ENCODE measurements at places on chromosomes 7 and 10.

- no peak for DNase-seq
Measured at GRCh38 chr7:97005183-97006054, at the start of gene DLX6. TSS of gene DLX6 (plus strand) at chr7:97005553. CDS start at chr7:97005978, 425 bp downstream.

DNA sequence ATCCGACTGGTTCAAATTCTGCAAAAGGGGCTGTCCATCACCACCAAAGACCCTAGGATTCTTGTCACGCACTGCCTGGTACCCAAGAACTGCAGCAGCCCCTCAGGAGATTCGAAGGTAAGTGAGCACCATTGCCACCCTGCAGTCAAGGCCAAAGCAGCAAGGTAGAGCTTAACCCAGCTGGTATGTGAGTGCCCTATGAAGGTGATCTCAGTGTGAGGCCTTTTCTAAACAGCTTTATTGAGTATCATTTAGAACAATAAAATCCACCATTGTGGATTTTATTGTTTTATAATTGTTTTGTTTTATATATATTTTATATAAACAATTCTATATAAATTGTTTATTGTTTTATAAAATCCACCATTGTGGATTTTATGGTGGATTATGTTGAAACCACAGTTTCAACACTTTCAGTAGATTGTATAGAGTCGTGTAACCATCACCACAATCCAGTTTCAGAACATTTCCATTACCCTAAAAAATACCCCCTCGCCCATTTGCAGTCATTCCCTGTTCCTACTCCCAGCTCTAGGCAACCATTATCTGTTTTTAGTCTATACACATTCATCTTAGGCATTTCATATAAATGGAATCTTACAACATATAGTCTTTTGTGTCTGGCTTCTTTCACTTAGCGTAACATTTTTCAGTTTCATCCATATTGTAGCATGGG, 20.1 kb upstream of the CALU start:
- DNase-seq = no peak

GRCh38 chr7:98365863-98366561, 34.9 kb downstream of the BAIAP2L1 start:
- no peak for DNase-seq

- no peak for DNase-seq
Measured at GRCh38 chr7:146660839-146661238, 544.2 kb downstream of the CNTNAP2 start.

DNA sequence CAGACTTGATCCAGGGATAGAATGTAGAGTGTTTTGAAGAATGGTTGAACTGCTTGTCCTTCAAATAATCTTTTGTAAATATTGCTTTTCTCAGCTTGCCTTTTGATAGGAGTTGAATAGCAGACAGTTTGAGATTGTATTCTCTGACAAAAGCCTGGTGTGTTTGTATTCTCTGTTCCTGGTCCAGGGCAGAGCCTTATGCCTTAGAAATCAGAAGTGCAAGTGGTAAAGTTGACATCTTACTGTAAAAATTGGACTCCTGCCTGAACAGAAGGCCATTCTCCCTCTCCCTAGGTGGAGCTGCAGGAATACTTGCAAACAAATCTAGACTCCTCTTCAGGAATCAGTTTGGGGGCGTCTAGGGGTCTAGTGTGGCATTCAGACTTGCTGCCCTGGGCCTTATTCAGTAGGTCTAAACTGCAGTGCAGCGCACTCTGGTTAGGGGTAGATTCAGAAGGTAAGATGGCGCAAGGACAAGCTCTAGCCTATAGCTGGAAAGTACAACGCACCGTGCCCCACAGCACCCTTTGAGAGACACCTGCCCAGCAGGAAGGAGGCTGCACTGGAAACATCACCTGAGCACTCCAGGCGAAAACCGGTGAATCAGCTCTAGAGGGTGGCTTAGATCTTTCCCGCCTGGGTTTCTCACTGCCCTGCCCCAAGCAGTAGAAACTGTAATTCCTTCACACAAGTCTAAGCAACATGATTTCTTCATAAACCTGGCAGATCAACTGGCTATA, 608.5 kb upstream of the GALNT17 start:
- no peak for DNase-seq

DNA sequence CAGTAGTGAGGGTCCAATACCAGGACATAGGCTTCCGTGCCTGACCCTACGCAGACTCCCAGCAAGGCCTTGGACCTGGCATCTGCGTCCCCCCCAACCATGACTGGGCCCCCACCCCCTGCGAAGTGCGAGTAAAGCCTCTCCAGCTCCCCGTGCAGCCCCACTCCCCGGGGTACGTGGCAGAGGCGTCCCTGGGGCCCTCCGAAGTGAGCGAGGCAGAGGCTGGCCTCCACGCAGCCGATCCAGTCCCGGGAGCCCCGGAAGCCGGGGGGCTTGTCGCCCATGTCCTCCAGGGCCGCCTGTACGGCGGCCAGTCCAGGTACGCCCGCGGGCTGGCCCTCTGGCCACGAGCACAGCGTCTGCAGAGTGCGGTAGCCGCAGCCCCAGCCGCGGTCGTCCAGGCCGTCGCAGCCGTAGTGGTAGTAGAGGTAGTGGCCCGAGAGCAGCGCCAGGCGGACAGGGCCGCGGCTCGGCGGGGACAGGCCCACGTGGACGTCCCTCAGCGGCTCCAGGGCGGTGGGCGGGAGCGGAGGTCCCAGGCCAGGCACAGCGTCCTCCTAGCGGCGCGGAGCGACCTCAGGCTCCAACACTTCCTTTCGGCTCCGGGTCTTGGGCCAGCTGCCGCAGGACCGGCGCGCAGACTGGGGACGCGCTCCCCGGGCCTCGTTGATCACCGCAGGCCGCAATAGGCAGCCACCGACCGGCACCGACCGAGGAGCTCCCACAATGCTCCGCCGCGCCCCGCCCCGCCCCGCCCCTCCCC, at the start of gene UFSP1:
Gene UFSP1 (minus strand): TSS at position 728 of the 763 bp plus-strand sequence. CDS start 444 bp downstream, at position 284.
- DNase-seq = no peak

- no peak for DNase-seq
Measured at GRCh38 chr7:123003539-123004126, 8.1 kb upstream of the TAS2R16 start.

DNA sequence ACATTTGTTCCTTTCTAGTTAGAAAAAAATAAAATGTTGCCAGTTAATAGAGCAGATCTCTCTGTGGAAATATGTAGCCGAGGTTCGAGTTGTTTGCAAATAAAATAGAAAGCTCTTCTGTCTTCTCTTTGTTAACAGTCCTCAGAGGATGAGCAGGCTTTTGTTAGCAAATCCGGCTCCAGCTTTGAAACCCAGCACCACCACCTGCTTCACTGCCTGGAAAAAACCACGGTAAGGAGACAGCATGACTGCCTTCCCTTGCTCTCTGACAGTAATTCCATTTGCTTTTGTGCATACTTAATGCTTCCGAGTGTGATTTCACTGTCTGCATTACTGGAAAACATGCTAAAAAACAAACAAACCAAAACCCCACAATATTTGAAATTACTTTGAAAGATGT, 115.6 kb downstream of the TSPAN12 start:
- no peak for DNase-seq

DNA sequence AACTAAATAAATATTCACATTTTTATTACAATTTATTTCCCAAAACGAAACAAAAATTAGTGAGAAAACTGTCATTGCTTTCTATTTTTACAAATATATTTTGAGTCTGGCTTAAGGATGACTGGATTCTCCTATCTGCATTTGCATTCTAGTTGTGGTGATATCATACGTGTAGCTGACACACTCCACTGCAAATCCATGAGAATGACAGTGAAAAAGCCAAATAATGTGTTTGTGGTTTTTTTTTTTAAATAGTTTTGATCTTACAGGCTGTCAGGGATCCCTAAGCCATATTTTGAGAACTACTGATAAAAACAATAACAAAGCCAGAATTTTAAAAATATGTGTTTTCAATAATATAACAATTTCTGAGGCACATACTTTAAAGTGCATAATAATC, 5.8 kb upstream of the STAMBPL1 start:
- DNase-seq = no peak

- DNase-seq = no peak
Measured at GRCh38 chr7:100215895-100216294, 3.9 kb upstream of the PVRIG start.

- DNase-seq = no peak
Measured at GRCh38 chr7:437329-438251, 82.1 kb downstream of the PDGFA start.

DNA sequence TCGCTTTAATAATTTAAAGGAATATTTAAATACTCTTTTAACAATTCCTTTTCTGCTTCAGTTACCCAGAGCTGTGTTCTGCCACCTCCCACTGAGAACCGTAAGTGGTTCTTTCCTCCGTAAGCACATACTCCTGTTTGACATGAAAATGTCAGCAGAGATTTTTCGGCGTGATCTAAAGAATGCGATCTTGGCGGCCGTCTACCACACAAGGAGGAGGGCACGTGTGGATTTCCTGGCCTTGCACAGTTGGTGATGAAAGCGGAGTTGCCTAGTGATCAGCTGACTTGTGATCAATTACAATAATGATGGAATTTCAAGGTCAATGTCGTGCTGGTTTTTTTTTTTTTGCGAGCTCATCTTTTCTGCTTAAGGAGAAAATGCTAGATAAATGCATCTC, 35.6 kb upstream of the INSIG1 start:
- DNase-seq = no peak

- DNase-seq = no peak
Measured at GRCh38 chr10:4918236-4918635, 45.0 kb upstream of the AKR1C1 start.

DNA sequence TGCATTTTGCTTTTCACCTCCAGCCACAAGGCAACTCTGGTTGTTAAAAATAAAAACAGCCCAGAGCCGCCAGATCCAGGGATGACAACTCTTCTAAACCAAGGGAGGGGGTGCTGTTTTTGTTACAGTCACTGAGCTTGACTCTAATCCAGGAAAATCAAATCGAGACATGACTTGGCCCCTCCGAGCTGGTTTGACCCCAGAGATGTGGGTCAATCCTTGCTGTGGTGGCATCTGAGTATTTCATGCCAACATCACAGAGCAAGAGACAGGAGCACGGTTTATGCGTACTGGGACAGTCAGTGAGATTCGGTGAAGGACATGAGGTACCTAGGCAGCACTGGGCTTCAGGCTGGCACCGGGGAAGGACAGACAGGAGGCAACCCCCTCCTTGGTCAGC, 88.8 kb upstream of the ZMIZ1 start:
- DNase-seq = no peak

GRCh38 chr10:22468570-22469320, 123.4 kb downstream of the SPAG6 start:
- DNase-seq = no peak

GRCh38 chr10:10128387-10128786, 889.3 kb upstream of the CELF2 start:
- no peak for DNase-seq

GRCh38 chr10:69446650-69447151, 4.6 kb upstream of the TSPAN15 start:
- no peak for DNase-seq

- DNase-seq = no peak
Measured at GRCh38 chr7:128020159-128020558, 11.1 kb downstream of the LRRC4 start.

DNA sequence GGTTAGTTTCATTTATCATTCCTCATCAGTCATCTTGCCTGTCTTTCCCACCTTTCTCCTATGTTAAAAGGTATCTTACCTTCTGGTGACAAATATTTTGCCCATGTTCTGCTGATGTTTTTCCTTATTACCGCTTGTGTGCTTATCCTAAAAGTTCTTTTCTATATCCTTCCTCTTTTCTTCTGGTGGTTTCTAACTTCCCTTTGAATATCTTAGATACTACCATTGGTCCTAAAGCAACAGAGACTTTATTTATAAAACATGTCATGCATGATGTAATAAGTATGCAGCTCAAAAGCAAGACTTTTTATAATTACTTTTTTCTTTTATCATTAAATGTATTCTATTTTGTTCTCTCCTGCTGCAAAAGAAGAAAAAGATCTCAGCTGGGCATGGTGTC, 24.8 kb downstream of the TBC1D12 start:
- DNase-seq = no peak

DNA sequence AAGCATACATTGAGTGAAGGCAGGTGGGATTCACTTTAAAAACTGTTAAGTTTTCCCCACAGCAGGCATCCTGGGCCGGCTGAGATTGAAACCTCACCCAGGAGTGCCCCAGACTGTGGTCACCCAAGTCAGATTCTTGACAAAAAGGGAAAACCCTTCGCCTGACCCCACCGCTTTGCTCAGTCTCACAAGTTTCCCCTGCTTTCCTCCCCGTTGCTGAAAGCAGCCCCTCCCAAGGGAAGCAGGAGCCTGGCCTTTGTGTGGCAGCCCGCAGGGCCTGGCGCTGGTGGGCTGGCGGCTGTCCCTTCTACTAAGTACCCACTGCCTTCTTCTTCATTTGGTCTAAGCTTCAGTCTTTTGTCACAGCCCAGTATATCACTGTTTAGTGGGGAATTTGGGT, 16.0 kb downstream of the RNF32 start:
- DNase-seq = no peak

Measured in activated T-cell treated with anti-CD3 and anti-CD28 coated beads, Interleukin-2, amount 50 U/mL, for 4 hours (primary cell).